ENCODE measurements at places on chromosomes 2 and 18. TPM values are rescaled to one million over a fixed set of nuclear protein-coding genes. Genes with fewer than 3 reads are reported as not detected.
A peak's percentile ranks its signal among the peaks of the same experiment; 100 is the strongest.

- DNase-seq = peak; percentile 76
These were observed 51.7 kb upstream of the CCDC85A start for GRCh38 chr2:56132138-56132537.

DNA sequence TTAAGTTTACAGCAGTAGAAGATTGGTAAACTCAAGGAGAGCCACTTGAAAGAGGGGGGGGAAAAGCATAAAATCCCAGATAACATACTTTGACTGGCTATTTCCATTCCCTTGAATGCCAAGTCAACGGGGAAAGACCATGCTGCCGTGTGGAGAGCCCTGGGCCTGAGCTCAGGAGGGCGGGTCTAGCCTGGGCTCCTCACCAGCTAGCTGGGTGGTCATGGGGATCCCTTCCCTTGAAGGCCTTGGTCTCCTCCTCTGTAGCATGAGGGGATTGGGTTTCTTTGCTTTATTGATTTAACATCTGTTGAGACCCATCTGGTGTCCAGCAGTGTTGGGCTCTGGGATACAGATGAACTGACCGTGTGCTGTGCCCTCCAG lies 35.0 kb downstream of the TEX51 start:
- no peak for DNase-seq

KCNG3 gene
- total RNA-seq = not detected

OTOS gene
- not detected for total RNA-seq

- peak; percentile 24 for DNase-seq
These were observed 214.3 kb downstream of the FAM210A start for GRCh38 chr18:13511961-13512577.

SPATS2L gene
- total RNA-seq = 63.8 TPM

DNA sequence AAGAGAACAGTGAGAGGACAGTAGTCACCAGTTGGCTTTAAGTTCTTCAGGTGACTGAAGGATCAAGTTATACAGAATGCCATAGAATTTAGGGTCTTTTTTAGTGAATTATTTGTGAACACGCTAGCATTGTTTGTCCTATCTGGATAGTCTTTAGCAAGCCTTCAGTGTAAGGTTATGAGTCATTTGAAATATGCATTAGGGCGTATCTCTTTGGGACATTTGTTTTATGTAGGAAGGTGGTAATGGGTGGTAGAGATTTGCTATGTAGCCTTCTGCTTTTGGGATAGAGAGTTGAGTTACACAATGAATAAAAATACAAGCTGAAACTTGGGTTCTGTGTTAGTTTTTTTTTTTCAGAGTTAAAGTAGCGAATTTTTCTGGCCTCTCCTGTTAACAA lies 13.0 kb downstream of the ACTR2 start:
- DNase-seq = no peak

DNA sequence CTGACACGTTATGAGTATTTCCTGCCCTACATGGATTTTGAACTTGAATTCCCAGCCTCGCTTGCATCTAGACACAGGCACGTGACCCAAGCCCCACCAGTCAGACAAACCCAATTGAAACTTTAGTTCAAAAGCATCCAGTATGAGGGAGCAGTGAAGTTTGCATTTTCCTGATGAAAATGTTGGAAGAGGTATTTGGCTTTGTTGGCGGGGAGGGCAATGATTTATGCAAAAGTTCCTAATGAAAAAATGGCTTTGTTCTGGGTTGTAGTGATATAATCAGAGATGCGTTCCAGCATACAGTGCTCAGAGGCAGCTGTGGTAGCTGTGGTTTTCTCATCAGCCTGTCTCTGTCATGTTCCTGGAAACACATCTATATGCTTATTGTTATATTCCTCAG lies 36.8 kb upstream of the CPS1 start:
- no peak for DNase-seq

BUB1 gene
- total RNA-seq = 66.4 TPM

DNA sequence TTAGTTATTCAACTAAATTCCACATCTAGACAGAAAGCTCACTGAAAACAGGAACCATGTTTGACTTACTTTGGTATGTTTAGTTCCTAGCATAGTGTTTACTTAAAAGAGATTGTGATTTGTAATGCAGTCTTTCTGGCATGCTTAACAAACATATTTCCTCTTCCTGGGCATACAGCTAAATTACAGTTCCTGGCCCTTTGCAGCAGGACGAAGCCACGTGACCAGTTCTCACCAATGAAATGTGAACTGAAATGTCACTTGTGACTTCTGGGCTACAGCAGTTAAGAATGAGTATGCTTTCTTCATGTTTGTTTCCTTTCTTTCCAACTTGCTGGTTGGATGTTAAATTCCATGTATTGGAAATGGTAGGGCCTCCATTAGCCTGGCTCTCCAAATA lies 330.5 kb downstream of the FIGN start:
- no peak for DNase-seq

RGPD4 gene
- 0.09 TPM for total RNA-seq

PROKR1 gene
- not detected for total RNA-seq

EFHD1 gene
- total RNA-seq = not detected

- DNase-seq = no peak
These were observed 273.2 kb downstream of the BCL2 start for GRCh38 chr18:63046375-63046774.

DNA sequence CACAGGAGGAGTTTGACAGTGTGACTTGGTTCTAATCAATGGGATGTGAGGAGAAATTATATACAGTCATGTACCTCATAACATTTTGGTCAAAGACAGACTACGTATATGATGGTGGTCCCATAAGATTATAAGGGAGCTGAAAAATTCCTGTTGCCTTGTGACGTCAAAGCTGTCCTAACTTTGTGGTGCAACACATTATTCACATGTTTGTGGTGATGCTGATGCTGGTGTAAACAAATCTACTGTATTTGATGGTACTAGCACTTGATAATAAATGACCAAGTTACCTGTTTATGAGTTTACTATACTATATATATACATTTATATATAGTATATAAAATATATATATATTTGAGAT lies 29.1 kb upstream of the TGIF1 start:
- no peak for DNase-seq

DNA sequence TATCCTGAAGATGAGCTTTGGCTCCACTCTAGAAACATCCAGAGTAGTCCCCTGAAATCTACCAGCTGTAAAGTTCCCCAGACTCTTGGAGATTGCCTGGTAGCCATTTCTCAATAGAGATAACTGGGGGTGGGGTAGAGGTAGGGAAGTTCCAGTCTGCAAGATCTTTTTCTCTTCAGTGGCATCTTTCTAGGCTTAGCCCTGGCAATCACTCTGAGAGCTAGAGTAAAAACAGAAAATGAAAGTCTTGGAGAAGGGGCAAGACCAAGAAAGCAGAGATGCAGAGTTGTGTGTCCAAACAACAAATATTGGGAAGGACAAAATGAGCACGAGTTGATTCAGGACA lies 41.8 kb upstream of the LCLAT1 start:
- no peak for DNase-seq

DNA sequence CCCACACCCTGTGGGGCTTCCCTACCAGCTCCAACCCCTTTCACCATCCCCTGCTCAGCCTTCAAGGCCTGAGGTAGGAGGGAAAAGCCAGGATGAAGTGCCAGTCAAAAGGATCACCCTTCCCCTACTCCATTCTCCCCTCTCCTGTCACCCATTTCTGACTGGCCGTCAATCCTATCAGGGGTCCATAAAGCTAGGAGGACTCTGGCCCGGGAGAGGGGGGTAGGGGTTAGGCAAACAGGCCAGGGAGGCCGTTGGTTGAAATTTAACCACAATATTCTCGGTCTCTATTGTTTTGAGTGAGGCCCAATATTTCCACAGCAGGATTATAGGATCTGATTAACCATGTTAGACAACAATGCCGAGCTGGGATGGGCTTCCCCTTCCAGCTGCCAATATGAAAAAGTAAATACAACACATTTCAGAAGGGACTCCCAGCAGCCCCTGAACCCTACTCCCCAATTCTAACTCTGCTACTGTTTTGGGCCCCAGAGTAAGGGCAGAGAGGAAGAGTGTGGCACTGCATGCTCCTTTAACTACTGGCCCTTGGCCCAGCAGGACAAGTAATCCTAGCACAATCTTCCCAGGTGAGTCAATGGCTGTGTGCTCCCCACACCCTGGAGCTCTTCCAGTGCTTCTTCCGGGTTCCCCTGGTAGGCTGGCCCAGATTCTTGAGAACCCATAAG lies 10.6 kb upstream of the IHH start:
- no peak for DNase-seq

GTF2A1L gene
- not detected for total RNA-seq

GRCh38 chr2:223722226-223722625 lies 115.2 kb downstream of the AP1S3 start:
- no peak for DNase-seq

DNA sequence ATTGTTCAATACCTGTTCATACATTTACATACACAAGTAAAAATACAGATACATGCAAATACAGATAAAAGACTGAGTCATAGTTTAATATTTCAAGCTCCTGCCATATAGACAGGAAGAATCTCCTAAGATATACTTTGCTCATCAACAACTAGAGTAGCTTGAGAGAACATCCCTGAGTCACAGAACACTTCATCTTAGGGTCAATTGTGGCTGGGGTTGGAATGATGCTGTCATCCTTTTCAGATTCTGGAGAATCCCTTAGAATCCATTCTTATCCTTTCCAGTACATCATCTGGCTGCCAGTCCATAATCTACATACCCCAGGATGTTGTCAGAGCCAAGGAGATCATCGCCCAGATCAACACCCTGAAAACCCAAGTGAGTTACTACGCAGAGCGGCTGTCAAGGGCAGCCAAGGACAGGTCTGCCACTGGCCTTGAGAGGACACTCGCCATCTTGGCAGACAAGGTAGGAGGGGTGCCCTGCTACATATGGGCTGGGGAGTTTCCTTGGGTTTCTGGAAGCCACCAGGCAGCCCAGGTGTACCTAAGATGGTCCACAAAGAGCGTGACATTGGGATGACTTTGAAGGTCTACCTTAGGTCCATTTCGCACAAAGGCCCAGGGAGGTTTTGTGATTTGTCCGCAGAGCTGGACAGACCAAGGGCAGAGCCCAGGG lies 55.7 kb downstream of the COA5 start:
- DNase-seq = no peak

MAB21L4 gene
- not detected for total RNA-seq

CTNNA2 gene
- not detected for total RNA-seq

DNA sequence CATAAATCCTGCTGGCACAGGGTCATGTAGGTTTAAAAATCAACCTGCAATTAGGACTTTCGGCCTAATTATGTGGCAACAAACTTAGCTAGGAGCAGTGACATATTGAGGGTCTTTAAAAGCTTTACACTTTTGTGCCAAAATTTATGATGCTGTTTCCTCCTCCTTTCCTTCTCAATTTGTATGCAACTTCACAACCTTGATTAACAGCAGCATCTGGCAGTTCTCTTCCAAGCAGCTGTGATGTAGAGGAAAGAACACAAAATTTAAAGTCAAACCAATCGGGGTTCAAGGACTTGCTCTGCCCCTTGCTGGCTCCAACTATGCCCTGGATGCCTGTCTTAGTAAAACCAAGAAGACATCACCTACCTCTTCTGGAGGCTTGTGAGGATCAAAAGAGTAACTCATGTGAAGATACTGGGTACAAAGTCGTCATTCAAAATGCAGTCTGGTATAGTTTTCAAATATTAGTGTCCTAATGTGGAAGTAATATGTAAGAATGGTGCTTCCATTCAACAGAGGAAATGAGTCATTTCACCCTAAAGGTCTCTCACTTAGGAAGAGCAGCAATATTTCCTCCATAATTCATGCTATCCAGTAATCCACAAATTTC lies 94.7 kb downstream of the ANKRD44 start:
- peak; percentile 8 for DNase-seq

DNA sequence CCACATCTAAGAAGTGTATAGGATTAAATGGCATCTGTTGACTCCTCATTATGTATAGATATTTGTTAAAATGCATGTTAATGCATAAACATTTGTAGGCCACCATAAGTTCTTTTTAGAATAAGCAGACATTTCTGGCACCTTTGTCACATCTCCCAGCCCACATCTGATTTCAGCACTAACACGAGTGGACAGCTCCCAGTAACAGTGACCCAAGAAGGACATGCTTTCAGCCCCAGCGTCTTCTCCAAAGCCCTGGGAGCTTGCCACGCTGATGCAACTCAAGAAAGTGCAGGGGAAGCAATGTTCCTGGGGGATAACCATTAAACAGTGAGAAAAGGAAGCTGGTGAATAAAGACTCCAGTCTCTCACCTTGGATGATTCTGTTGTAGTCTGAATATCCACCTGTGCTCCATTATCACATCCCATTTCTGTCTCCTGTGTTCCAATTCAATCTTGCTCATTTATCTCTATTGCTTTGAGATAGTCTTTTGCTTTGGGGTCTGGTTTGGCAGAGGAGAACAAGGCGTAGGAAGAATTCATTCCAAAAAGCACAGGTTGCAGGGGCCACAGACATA lies 182.6 kb upstream of the THSD7B start:
- DNase-seq = no peak

FOXD4L1 gene
- total RNA-seq = 0.18 TPM

DNA sequence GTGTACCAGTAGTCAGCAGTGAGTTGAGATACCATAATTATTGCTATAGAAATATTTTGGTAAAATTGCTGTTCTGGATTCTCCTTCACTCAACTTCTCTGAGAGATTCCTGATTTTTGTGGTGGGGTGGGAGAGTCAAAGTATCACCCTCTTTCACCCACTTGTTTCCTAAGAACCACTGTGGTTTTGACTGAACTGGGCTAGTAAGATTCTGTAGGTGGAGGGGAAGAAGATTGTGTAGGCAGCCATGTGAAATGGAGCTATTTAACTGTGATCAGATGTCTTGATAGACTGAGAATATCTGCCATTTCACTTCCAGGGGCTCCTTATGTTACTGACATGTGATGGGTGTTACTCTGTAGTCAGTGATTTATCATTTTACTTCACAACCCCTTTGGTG lies 45.3 kb downstream of the BIRC6 start:
- no peak for DNase-seq

GRCh38 chr2:127530245-127531140 lies 4.2 kb upstream of the IWS1 start:
- DNase-seq = no peak

TDRD15 gene
- not detected for total RNA-seq

TMEM37 gene
- 2.9 TPM for total RNA-seq

CACNB4 gene
- total RNA-seq = 0.30 TPM

DNA sequence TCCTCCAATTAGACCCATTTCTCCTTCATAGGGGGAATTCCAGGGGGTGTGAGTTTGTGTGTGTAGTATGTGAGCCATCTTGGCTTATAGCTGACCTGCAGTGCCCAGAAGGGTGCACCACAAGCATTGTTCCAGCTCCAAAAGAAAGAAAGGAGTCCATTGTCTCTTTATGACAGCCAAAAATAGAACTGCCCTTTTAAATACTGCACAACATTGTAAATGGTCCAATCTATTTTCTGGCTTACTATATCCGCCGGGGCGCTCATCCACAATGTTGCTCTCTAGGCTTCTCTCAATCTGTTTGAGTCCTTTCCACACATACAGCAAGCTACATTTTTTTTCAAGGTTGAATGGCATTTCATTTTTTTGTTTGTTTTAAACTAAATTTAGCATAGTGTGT lies 517.5 kb downstream of the STK39 start:
- no peak for DNase-seq

GRCh38 chr2:86623043-86623493 lies 597 bp downstream of the RNF103 start:
- DNase-seq = peak; percentile 43

GRCh38 chr2:171386627-171387026 lies 47.2 kb downstream of the METTL8 start:
- DNase-seq = no peak

ALPI gene
- total RNA-seq = not detected

MAP4K3 gene
- total RNA-seq = 46.2 TPM

All from endothelial cell of umbilical vein (primary cell).